Mucosa of descending colon (tissue), 3 donors: ENCODE measurements at places on chromosomes 2 and 18.

DNA sequence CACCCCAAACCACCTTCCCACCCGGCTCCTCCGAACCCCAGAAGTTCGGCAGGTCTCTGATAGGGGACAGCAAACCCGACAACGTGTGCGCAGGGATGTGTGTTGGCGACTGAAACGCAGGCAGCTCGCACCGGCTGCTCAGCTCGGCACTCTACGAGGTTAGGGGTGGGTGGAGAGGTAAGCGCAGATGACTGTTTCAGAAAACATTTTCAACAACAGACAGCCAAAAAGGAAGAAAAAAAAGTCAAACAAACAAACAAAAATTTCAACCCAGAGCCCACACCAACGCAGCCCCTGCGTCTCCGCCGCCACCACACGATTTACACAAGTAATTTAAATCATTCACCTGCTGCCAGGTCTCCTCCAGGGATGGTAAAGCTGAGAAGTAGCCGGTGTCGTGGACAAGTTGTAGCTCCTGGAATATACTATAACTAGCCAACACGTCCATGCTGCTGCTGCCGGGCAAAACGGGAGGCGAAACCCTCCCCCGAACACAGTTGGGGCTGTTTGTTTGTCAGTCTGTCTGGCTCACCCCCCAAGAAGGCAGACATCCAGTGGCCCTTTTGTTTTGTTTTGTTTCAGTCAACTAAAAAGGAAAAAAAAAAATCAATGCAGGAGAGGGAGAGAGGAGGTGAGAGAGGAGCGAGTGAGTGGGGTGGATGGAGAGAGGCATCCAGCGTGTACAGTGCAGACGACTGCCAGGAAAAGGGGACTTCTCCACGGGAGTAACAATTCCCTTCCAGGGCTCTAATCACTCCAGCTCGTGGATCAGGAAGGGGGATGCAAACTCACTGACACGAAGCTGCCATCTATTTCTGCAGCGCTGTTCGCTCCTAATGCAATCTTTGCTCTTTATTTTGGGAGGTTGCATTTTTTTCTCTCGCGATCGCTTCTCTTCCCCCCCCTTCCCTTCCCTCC lies at the start of gene KLF7:
KLF7 (minus strand) TSS at position 828 of the 918 bp plus-strand sequence; CDS start at position 448, 380 bp downstream.
- DNase-seq: peak; percentile 41

GRCh38 chr18:33532978-33533377 lies 45.0 kb upstream of the ASXL3 start:
- peak; percentile 32 for DNase-seq

- no peak for DNase-seq
These were observed 21.9 kb upstream of the USP14 start for GRCh38 chr18:136433-136832.

DNA sequence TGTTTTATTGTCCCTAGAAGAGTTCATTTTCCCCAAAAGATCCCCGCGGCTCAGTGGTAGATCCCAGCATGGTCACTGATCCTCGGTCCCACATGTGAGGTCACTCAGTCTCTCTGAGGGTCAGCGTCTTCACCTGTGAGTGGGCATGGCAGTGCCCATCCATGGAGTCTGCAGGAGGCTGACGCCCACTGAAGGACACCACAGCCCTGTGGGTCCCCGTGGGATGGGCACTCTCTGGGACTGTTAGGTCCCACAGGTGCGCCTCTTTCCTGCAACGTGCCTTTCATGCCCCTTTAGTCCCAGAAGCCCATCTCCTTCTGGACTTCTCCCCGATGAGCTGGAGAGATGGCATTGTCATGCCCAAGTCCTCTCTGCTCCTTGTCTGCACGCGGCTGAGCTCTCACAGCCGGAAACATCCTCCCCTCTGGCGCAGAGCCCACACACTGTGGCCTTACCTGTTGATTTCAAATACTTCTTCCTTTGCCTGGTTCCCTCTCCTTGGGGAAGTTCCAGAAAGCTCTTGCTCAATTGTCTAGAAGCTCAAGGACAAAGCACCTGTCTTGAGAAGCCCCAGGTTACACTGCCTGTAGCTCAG lies 75.9 kb downstream of the PTGR3 start:
- no peak for DNase-seq

- no peak for DNase-seq
These were observed 42.1 kb downstream of the INSIG2 start for GRCh38 chr2:118130385-118130784.

DNA sequence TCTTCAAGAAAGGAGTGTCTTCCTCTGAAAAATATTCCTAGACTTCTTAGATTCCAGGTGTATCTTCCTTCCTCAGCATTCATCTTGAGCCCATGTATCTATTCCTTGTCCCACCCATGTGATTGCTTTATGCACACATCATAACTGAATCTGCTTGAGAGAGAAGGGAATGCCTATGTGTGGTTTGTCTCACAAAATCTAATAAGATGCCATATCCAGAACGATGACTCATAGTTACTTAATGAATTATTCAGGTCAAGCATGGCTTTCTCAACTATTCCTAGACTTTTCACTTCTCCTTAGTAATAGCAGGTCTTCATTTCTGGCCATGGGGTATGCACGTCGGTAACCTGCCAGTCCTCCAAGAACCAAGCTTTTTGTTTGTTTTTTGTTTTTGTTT lies 121.8 kb downstream of the SETBP1 start:
- no peak for DNase-seq

DNA sequence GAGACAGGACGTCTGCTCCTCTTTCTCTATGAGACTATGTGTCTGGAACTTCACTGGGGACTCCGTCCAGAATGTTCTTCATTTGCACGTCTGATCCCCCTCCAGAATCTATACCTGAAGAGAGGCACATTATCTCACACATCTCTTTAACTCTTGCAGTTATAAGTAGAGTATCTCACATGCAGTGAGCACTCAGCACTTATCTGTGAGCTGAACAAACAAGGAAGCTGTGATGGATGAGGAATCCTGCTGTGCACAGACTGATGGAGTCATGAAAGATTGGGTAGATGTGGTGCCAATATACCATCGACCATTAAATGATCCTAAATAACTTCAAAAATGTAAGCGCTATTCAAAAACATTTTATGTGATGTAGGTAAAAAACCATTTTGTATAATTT lies 888.3 kb upstream of the CELF4 start:
- DNase-seq: no peak

- no peak for DNase-seq
These were observed 78.3 kb downstream of the MBP start for GRCh38 chr18:77054288-77054605.

DNA sequence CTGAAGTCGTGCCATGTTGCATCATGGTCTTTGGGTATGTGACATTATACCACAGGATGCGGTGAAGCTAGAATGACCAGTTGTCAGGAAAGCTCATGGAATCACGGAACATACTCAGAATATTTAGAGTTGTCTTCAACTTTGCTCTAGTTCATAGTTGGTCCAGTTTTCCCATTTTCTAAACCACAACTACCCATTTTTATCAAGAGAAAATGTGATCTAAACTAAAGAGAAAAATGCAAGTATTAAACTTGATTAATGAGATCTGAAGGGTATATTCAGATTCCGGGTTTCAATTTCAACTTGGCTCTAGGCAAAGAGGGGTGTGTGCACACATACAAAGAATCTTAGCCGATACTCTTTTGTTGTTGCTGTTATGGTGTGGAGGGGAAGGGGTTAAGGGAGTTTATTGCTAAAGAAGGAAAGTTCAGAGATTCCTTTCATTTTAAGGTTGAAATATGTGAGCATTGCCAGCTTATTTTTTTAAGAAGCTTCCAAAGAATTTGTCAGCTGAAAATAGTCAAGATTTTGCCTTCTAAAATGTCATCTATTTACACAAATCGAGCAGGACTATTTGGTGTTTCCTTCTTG lies 516.6 kb upstream of the ZEB2 start:
- no peak for DNase-seq

- DNase-seq: no peak
These were observed 713 bp downstream of the WBP1 start for GRCh38 chr2:74458938-74459363.

GRCh38 chr18:43393174-43393573 lies 115.9 kb upstream of the SYT4 start:
- no peak for DNase-seq

DNA sequence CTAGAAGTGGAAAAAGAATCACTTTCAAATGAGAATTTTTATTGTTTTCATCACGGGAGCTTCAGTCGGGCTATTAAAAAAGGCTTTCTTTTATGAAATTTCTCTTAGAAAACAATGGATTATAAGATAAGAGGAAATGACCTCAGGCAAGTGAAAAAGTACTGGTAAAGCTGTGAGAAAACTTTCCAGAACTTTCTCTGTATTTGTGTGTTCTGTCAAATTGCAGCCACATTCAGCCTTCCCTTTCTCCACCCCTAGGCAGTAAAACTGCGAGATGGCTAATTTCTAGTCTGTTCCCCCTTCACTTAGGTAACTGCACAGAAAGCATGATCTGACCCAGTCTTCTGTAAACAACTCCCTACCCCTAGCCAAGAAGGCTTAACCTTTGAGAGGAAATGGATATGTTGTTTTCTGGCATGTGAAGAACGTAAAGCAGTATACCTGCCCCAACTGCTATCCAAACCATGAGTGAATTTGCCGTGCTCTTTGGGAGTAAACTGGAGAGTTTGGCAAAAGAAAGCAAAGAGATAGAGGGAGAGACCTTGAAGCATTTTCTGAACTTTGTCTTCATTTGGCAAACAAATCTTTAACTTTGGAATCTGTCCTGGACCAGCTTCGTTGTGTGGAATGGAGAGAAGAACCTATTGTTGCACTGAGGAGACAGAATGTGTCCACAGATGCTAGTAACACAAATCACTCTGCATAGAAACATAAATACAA lies 105.4 kb downstream of the ETAA1 start:
- no peak for DNase-seq

GRCh38 chr2:86283411-86284030 lies 53.9 kb downstream of the REEP1 start:
- no peak for DNase-seq
